Vagina (tissue), 2 donors: ENCODE measurements at places on chromosomes 1 and 21. TPM values are rescaled to one million over a fixed set of nuclear protein-coding genes. Genes with fewer than 3 reads are reported as not detected.

Gene SELL
- total RNA-seq, result not detected

Gene TEX35
- not detected for total RNA-seq

Gene HIVEP3
- total RNA-seq, result 2.9 TPM

GRCh38 chr1:230173187-230173975, 106.3 kb downstream of the GALNT2 start:
- H3K36me3 ChIP-seq, result peaks cover under 1% of the 10 kb centered on the region
- H3K27ac ChIP-seq, result no peak overlapping the region
- H3K27me3 ChIP-seq, result no peaks in the 10 kb centered on the region
- no peak for DNase-seq
- H3K4me3 ChIP-seq, result no peak overlapping the region

DNA sequence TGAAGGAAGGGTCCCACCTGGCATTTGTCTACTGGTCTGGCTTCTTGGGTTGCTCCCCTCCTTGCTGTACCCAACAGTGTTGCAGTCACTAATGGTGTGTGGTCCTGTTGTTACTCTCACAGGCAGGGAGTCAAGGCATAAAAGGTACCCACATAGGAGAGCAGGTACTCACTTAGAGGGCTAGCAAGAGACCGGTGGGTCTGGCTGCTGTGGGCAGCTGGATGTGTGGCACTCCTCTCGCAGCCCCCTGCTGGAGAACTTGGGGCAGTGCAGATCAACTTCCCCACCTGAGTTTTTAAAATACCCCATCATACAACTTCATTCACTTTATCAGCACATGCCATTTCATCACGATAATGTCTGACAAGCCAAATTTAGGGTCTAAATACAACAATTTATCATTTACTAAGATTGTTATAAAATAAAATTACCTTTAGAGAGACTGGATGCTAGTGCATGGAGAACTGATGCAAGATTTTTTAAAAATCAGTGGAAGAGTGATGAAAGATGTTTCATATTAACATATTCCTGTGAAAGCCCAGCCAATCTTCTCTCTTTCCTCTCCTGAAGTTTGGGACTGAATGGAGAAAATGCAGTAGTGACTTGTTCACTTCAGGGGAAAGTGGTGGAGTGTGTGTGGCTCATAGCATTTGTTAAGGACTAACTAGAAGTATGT, 42.8 kb downstream of the ACP6 start:
- peaks cover 11% of the 10 kb centered on the region for H3K36me3 ChIP-seq
- no peak overlapping the region for H3K4me3 ChIP-seq
- DNase-seq, result no peak
- peaks cover 9% of the 10 kb centered on the region for H3K4me1 ChIP-seq
- H3K27ac ChIP-seq, result no peak overlapping the region

Gene NES
- total RNA-seq, result 16.0 TPM
